ENCODE measurements at places on chromosomes 3 and 15.

- H3K4me3 ChIP-seq, result no peak overlapping the region
- no peaks in the 10 kb centered on the region for H3K27me3 ChIP-seq
- H3K4me1 ChIP-seq, result peaks cover 23% of the 10 kb centered on the region
- no peaks in the 10 kb centered on the region for H3K36me3 ChIP-seq
Observed at GRCh38 chr3:8482960-8483665, 18.5 kb upstream of the LMCD1 start.

DNA sequence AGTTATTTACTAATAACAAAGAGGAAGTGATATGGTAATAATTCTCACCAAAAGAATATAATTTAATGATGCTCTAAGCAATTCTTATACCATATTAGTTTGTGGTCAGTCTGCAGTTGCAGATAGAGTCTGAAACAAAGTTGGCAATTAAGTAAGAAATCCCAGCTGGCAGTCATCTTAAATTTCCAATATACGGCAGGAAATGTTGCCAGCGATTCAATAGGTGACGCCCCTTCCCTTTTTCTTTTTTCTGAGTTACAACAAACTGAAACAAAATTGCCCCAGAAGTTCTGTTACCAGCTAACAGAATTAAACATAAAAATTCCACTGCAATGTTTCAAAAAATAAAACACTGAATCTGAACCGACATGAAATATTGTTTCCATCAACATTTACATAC, 26.7 kb downstream of the LRRFIP2 start:
- peaks cover 33% of the 10 kb centered on the region for H3K4me1 ChIP-seq
- H3K4me3 ChIP-seq, result no peak overlapping the region
- H3K36me3 ChIP-seq, result peaks cover 9% of the 10 kb centered on the region
- H3K27me3 ChIP-seq, result no peaks in the 10 kb centered on the region
- H3K27ac ChIP-seq, result no peak overlapping the region

- no peak for DNase-seq
- H3K36me3 ChIP-seq, result no peaks in the 10 kb centered on the region
- peaks cover 51% of the 10 kb centered on the region for H3K4me1 ChIP-seq
- no peak overlapping the region for H3K4me3 ChIP-seq
- no peak overlapping the region for H3K27ac ChIP-seq
- H3K27me3 ChIP-seq, result no peaks in the 10 kb centered on the region
Observed at GRCh38 chr3:134229038-134229437, 21.6 kb downstream of the RYK start.

DNA sequence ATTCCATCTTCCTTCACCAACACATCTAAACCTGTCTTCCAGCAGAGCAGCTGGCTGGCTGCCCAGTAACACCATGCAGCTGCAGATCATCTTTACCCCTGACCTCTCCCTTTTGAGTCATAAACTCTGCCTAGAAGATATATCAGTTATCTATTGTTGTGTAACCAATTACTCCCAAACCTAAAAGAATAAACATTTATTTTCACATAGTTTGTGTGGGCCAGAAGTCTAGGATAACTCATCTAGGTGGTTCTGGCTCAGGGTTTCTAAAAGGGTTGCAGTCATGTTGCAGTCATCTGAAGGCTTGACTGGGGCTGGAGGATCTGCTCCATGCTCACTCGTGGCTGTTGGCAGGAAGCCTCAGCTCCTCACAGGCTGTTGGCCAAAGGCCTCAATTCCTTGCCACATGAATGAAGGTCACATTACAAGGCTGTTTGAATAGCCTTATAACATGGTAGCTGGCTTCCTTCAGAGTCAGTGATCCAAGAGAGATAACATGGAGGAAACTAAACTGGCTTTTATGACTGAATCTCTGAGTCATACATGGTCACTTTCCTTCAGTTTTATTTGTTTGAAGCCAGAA, 92.8 kb downstream of the GOLIM4 start:
- H3K4me3 ChIP-seq, result no peak overlapping the region
- no peaks in the 10 kb centered on the region for H3K36me3 ChIP-seq
- no peak overlapping the region for H3K27ac ChIP-seq
- no peaks in the 10 kb centered on the region for H3K4me1 ChIP-seq
- no peaks in the 10 kb centered on the region for H3K27me3 ChIP-seq

GRCh38 chr15:35218215-35218614, 133.1 kb upstream of the NANOGP8 start:
- no peak overlapping the region for H3K4me3 ChIP-seq
- H3K4me1 ChIP-seq, result no peaks in the 10 kb centered on the region
- H3K27ac ChIP-seq, result no peak overlapping the region
- H3K36me3 ChIP-seq, result no peaks in the 10 kb centered on the region
- H3K27me3 ChIP-seq, result no peaks in the 10 kb centered on the region

- no peak overlapping the region for H3K27ac ChIP-seq
- DNase-seq, result no peak
- H3K36me3 ChIP-seq, result no peaks in the 10 kb centered on the region
- no peaks in the 10 kb centered on the region for H3K27me3 ChIP-seq
- H3K4me3 ChIP-seq, result no peak overlapping the region
Observed at GRCh38 chr3:176595307-176595706, 602.0 kb downstream of the TBL1XR1 start.

DNA sequence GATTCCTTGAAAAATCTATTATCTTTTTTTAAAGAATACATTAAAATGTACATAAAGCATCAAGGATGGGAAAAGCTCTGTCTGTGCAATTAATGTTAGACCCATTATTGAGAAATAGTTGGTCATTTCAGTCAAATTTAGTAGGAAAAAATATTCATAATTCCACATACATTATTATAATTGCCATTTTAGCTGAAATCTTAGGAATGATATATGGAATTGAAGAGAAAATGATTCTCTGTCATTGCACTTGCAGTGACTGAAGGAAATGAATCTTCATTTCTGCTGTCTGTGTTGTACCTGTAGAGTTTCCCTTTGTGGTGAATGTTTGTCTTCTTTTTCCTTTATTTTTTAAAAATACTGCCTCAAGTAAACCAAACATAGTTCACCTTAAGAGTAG, 473.9 kb downstream of the C3orf38 start:
- no peak overlapping the region for H3K27ac ChIP-seq
- no peak overlapping the region for H3K4me3 ChIP-seq
- H3K27me3 ChIP-seq, result no peaks in the 10 kb centered on the region
- no peaks in the 10 kb centered on the region for H3K36me3 ChIP-seq
- DNase-seq, result no peak

GRCh38 chr3:187567021-187567420, 103.2 kb downstream of the SST start:
- no peak overlapping the region for H3K27ac ChIP-seq
- H3K36me3 ChIP-seq, result no peaks in the 10 kb centered on the region
- H3K4me3 ChIP-seq, result no peak overlapping the region
- H3K4me1 ChIP-seq, result no peaks in the 10 kb centered on the region
- H3K27me3 ChIP-seq, result no peaks in the 10 kb centered on the region

GRCh38 chr15:69508659-69509058, 56.0 kb downstream of the RPLP1 start:
- DNase-seq, result no peak
- H3K36me3 ChIP-seq, result no peaks in the 10 kb centered on the region
- H3K27me3 ChIP-seq, result no peaks in the 10 kb centered on the region
- no peaks in the 10 kb centered on the region for H3K4me1 ChIP-seq
- H3K27ac ChIP-seq, result no peak overlapping the region

GRCh38 chr3:69660631-69661030, 78.6 kb upstream of the MITF start:
- no peaks in the 10 kb centered on the region for H3K4me1 ChIP-seq
- no peak for DNase-seq
- H3K4me3 ChIP-seq, result no peak overlapping the region
- no peaks in the 10 kb centered on the region for H3K36me3 ChIP-seq
- H3K27me3 ChIP-seq, result no peaks in the 10 kb centered on the region

DNA sequence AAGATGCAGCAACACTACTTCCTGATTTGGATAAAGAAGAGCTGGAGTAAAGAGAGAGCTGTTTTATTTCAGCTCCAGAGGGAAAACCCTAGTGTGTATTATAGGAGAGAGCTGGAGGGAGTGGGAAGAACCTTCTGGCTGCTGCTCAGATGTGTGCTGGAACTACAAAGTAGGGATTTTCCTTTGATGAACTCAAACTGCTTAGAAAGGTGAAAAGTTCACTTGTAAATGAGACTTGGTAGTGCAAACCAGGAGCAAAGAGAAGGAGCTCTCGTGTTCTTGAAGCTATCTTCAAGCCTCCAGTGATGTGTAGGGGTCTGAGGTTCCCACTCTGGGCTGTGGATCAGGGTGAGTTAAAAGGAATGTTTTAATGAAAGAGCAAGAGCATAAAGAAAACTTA, 110.4 kb downstream of the EDEM1 start:
- H3K36me3 ChIP-seq, result no peaks in the 10 kb centered on the region
- no peaks in the 10 kb centered on the region for H3K4me1 ChIP-seq
- no peaks in the 10 kb centered on the region for H3K27me3 ChIP-seq
- no peak overlapping the region for H3K27ac ChIP-seq
- no peak for DNase-seq
- no peak overlapping the region for H3K4me3 ChIP-seq

- H3K27ac ChIP-seq, result no peak overlapping the region
- no peaks in the 10 kb centered on the region for H3K4me1 ChIP-seq
- H3K36me3 ChIP-seq, result no peaks in the 10 kb centered on the region
Observed at GRCh38 chr3:99780749-99781148, 36.9 kb upstream of the CMSS1 start.

- no peaks in the 10 kb centered on the region for H3K36me3 ChIP-seq
- no peak for DNase-seq
- peak overlapping the region; percentile 79 for H3K27ac ChIP-seq
- no peak overlapping the region for H3K4me3 ChIP-seq
- H3K4me1 ChIP-seq, result peaks cover 36% of the 10 kb centered on the region
Observed at GRCh38 chr3:69753179-69753775, 14.0 kb downstream of the MITF start.

GRCh38 chr3:54042259-54042823, 80.0 kb upstream of the CACNA2D3 start:
- no peaks in the 10 kb centered on the region for H3K36me3 ChIP-seq
- no peak for DNase-seq
- H3K27ac ChIP-seq, result no peak overlapping the region
- no peaks in the 10 kb centered on the region for H3K27me3 ChIP-seq
- H3K4me1 ChIP-seq, result peaks cover 4% of the 10 kb centered on the region
- H3K4me3 ChIP-seq, result no peak overlapping the region

DNA sequence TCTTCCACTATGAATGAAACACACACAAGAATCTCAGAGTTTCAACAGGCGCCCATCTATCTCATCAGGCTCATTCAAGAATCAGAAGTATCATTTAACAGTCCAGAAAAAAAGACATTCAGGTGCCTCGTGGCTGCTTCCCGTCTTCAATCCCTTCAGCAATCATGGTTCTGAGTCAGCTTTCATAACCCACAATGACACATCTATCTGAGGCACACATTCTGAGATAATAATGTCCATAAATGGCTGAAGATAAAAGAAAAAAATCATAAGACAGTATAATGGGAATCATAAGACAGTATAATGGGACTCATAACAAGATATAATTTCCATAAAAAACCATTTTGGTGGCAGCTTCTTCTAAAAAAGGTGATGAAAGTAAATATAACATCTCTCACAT, 52.4 kb downstream of the TNIK start:
- DNase-seq, result no peak
- no peak overlapping the region for H3K4me3 ChIP-seq
- no peaks in the 10 kb centered on the region for H3K27me3 ChIP-seq
- H3K36me3 ChIP-seq, result no peaks in the 10 kb centered on the region
- no peak overlapping the region for H3K27ac ChIP-seq

DNA sequence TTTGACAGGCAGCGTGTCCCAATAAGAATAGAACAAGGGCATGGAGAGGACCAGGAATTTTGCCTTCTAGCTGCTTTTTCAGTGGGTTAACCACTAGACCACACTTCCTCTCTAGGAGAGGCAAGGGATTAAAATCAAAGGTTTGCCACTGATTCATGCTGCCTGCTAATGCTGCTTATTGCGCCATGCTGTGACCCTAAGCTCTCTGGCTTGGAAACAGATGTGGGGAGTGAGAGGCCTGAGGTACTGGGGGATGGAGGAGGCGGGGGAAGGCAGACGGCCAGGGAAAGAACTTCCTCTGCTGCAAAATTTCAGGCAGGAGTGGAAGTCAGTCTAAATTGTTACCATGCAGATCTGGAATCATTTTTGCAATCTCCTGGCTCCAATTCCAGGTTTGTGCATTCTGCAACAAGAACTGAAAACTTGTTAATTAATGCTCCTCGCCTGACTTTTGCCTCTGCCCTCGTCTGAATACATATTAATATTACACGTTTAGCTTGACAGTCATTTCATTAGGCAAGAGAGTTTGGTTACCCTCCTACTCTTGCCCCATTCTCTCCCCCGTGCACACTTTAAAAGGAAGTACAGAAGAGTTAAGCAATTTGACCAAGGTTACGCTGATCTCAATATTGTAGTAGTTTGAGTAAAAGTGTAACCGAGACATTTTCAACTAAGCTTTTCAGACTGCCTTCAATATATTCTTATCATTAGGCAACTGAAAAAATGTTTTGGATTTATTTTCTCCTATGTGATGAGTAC, 121.7 kb upstream of the SPRED1 start:
- no peaks in the 10 kb centered on the region for H3K36me3 ChIP-seq
- H3K4me3 ChIP-seq, result no peak overlapping the region
- H3K27ac ChIP-seq, result peak overlapping the region; percentile 72
- no peak for DNase-seq

- H3K4me1 ChIP-seq, result no peaks in the 10 kb centered on the region
- H3K27ac ChIP-seq, result no peak overlapping the region
- H3K36me3 ChIP-seq, result peaks cover 35% of the 10 kb centered on the region
- DNase-seq, result no peak
- no peak overlapping the region for H3K4me3 ChIP-seq
- no peaks in the 10 kb centered on the region for H3K27me3 ChIP-seq
Observed at GRCh38 chr3:130946882-130947281, 53.0 kb downstream of the ATP2C1 start.

- no peaks in the 10 kb centered on the region for H3K36me3 ChIP-seq
- peaks cover 66% of the 10 kb centered on the region for H3K4me1 ChIP-seq
- no peak overlapping the region for H3K4me3 ChIP-seq
- H3K27ac ChIP-seq, result peak overlapping the region; percentile 90
- H3K27me3 ChIP-seq, result no peaks in the 10 kb centered on the region
Observed at GRCh38 chr3:188950832-188951489, 220.8 kb upstream of the TPRG1 start.

DNA sequence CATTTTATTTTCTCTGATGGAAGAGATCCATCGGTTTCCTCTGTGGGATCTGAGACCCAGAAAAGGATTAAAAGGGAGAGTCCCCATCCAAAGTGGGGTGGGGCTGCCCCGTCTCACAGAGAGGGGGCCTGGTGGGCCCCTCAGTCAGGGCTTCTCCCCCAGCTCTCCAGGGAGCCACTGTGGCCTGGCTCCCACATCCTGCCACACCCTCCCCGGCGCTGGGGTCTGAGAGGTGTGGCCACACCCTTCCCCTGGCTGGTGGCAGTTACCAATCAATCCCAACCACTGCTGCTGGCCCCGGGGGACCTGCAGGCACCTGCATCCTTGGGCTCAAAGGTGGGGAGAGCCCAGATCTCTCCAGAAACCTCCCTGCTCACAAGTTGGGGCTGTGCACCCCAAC, 161.8 kb upstream of the IQSEC1 start:
- H3K27me3 ChIP-seq, result no peaks in the 10 kb centered on the region
- no peak for DNase-seq
- no peaks in the 10 kb centered on the region for H3K36me3 ChIP-seq
- no peak overlapping the region for H3K4me3 ChIP-seq
- no peak overlapping the region for H3K27ac ChIP-seq

Data from vagina (tissue), 2 donors.